ENCODE measurements at places on chromosomes 16 and 17. TPM values are rescaled to one million over a fixed set of nuclear protein-coding genes. Genes with fewer than 3 reads are reported as not detected.

DNA sequence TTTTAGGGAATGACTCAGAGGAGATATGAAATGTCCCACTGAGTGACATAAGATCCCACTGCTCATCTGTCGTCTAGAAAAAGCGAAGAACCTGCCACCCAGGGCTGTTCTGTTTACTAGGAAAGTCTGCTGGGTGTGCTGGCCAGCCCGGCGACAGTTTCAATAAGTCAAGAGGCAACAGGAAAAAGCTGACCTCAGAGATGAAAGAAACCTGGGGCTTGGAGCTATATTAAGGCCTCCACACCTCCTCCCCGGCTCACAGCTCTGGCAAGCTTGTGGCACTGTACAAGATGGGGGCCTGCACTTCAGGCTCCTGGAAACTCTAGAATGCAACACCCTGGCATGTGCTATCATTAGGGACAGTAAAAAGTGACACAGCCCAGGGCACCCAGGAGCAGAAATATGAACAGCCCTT lies 10.6 kb downstream of the ZFHX3 start:
- ATAC-seq = no peak

GRCh38 chr16:3793161-3793576 lies 75.8 kb upstream of the TRAP1 start:
- ATAC-seq = no peak

- ATAC-seq = no peak
Observed at GRCh38 chr17:40022961-40023541, 7.8 kb downstream of the CSF3 start.

DNA sequence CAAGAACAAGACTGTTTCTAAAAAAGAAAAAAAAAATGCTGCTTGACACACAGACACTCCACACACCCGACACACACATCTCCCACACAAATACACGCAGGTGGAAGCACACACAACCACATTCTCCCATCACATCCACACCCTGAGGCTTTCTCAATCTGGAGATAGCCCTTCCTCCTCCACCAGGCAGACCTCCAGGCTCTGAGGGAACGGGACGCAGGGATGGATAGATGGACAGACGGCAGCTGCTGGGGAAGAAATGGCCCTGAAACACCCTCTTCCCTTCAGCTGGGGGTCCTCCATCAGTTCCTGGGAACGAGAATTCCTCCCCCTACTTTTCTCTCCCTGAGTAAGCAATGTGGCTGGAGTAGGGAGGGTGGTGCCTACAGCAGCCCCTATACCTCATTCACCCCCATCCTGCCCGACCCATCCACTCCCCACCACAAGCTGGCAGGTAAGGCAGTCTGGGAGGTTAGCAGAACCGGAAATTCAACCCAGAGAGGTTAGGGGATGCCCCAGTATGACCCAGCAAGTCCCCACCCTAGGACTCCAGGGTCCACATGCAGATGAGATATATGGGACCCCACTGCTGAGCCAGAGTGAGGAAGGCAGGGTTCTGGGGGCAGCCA lies 4.1 kb upstream of the LITAFD start:
- no peak for ATAC-seq

DNA sequence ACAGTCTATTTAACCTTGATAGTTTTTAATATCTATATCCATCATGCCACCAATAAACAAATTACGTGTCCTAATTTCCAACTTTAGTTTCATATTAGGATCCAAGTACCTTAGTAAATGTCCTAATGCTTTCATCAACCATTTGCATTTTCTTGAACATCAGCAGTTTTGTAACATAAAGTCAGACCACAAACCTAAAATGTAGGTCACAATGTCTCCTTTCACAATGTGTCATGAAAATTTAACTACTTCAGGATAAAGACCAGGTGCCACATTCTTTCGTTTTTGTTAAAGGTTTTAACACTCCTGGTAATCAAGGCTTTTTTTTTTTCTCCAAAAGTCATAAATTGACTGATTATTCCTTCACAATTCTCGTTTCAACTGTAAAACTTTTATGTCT lies 310.7 kb upstream of the PMFBP1 start:
- peak; percentile 90 for ATAC-seq

The CBFA2T3 gene
- total RNA-seq = 0.19 TPM

The SMIM22 gene
- total RNA-seq = not detected
